ENCODE measurements at places on chromosomes 7 and 10. TPM values are rescaled to one million over a fixed set of nuclear protein-coding genes. Genes with fewer than 3 reads are reported as not detected.

GRCh38 chr7:130294314-130294713 is 1.4 kb downstream of the CPA4 start:
- DNase-seq: no peak
- H3K27me3 ChIP-seq: no peaks in the 10 kb centered on the region
- no peak overlapping the region for H3K4me3 ChIP-seq
- no peaks in the 10 kb centered on the region for H3K36me3 ChIP-seq
- H3K27ac ChIP-seq: no peak overlapping the region
- no peaks in the 10 kb centered on the region for H3K4me1 ChIP-seq

DNA sequence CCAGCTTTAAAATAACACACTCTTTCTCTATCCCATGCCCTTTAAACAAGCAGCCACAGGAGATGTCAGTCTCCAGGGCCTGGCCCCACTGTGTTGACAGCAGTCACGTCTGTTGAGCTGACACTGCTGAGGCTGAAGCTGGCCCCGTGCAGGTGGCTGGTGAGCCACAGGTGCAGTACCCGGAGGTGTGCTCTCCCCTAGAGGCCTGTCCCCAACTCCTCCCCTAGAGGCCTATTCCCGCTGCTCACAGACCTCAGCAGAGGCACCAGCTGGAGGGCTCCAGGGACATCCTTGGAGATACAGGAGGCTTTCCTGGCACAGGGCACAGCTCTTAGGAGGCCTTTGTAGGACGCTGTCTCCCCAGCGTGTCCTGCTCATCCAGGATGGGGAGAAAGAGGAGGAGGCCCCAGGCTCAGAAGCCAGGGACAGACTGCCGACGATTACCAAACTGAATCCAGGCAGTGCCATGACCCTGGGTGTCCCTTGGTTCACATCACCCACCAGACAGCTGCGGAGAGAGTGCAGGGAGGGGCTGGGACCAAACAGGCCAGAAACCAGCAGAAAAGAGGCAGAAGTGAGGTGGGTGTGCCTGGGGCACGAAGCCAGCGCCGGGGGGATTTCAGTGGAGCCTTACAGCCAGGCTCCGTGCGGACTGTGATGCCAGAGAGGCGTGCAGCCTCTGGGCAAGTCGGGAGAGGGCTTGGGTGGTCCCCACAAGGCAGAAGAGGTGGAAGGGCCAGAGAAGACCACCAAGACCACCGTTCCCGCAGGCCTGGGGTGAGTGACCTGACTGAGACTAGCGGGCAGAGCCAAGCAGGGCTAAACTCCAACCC is 18.5 kb upstream of the TTYH3 start:
- peaks cover 9% of the 10 kb centered on the region for H3K4me1 ChIP-seq
- no peaks in the 10 kb centered on the region for H3K27me3 ChIP-seq
- no peak overlapping the region for H3K27ac ChIP-seq
- DNase-seq: no peak

DNA sequence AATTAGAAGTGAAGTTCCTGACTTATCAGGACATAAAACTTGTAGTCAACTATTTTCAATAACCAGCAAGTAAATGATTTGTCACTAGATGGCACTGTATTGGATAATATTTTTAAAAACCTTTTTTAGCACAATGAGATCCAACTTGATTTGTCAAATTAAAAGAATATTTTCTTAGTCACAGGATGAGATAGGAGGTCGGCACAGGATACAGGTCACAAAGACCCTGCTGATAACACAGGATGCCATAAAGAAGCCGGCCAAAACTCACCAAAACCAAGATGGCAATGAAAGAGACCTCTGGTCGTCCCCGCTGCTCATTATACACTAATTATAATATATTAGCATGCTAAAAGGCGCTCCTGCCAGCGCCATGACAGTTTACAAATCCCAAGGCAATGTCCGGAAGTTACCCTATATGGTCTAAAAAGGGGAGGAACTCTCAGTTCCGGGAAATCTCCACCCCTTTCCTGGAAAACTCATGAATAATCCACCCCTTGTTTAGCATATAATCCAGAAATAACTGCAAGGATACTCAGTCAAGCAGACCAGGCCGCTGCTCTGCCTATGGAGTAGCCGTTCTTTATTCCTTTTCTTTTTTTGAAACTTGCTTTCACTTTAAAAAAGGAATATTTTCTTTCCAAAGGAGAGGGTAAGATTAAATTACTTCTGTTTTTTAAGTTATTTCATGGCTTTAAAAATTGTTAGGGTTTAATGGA is 255.7 kb upstream of the MKLN1 start:
- peak overlapping the region; percentile 50 for H3K4me3 ChIP-seq
- H3K27me3 ChIP-seq: no peaks in the 10 kb centered on the region
- H3K4me1 ChIP-seq: peaks cover 35% of the 10 kb centered on the region
- H3K27ac ChIP-seq: peak overlapping the region; percentile 21

- H3K4me1 ChIP-seq: peaks cover 18% of the 10 kb centered on the region
- DNase-seq: peak; percentile 32
- H3K36me3 ChIP-seq: peaks cover 7% of the 10 kb centered on the region
- H3K27ac ChIP-seq: peak overlapping the region; percentile 90
Observed at GRCh38 chr7:149714910-149715471, 58.4 kb downstream of the ZNF467 start.

DNA sequence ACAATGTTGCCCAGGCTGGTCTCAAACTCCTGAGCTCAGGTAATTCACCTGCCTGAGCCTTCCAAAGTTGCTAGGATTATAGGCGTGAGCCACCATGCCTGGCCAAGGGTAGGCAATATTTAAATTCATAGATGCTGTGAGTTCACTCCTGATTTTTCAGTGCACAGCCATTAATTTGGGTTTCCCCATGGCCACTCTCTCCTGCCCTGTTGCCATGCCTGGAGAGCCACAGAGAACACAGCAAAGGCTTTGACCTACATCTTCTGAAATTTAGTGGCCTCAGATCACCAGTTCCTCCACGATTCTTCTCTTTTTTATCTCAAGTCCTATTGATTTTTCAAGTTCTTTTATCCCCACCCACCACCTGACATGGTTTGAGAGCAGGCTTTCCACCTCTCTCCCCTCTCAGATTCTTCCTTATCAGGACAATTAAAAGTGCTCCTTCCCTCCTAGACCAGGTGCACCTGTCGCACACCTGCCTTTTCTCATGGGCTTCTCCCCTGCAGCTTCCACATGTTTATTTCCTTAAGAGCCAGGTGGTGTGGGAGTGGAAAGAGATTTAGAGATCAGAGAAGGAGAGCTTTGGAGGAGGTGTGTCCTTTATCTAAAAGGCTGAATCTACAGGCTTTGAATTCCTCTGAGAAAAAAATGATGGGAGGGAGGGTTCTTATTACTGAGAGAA is 123.8 kb downstream of the ADRA2A start:
- DNase-seq: no peak
- H3K4me1 ChIP-seq: no peaks in the 10 kb centered on the region
- H3K27me3 ChIP-seq: peaks cover 18% of the 10 kb centered on the region
- H3K36me3 ChIP-seq: no peaks in the 10 kb centered on the region

- H3K4me3 ChIP-seq: no peak overlapping the region
- H3K36me3 ChIP-seq: no peaks in the 10 kb centered on the region
- no peaks in the 10 kb centered on the region for H3K4me1 ChIP-seq
- H3K27ac ChIP-seq: no peak overlapping the region
Observed at GRCh38 chr7:114784746-114785145, 137.1 kb upstream of the MDFIC start.

GRCh38 chr10:7161484-7162250 is 249.2 kb downstream of the SFMBT2 start:
- no peak overlapping the region for H3K4me3 ChIP-seq
- peaks cover 29% of the 10 kb centered on the region for H3K36me3 ChIP-seq
- no peaks in the 10 kb centered on the region for H3K27me3 ChIP-seq
- H3K4me1 ChIP-seq: peaks cover 35% of the 10 kb centered on the region
- DNase-seq: no peak

DNA sequence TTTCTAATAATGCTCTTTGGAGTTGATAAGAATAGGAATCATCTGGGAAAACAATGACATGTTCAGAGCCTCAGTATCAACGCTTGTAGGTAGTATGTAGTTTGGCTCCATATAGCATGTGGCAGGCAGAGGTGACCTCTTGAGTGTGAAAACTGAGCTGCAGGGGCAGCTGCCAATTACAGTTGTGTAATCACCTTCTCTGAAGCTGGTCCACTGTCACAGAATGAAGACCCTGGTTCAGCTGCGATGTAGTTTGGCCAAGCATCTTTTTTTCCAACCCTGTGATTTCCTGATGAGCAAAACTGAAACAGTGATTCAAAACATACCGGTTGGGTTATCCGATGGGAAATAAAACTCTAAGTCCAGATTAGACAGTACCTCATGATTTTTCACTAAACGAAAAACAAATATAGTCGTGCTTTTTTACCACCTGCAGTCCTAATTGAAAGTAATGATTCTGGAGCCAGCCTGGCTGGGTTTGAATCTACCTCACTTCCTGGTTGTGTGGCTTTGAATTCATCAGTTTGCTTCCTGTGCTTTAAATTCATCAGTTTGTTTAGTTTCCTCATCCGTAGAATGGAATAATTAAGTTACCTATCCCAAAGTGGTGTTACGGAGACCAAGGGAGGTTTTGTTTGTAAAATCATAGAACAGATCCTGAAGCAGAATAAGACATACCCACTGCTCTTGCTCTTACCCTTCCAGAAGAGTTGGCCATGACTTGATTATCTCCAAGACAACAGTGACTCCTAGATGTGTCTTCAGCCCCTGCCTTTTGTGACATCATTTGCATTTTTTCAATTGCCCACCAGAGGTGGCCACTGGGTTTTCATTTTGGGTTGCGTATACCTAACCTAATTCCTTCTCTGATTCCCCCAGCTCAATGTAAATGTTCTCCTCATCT is 87.4 kb downstream of the CELF2 start:
- no peaks in the 10 kb centered on the region for H3K36me3 ChIP-seq
- H3K27me3 ChIP-seq: no peaks in the 10 kb centered on the region
- peak overlapping the region; percentile 23 for H3K27ac ChIP-seq
- no peak for DNase-seq
- peaks cover 10% of the 10 kb centered on the region for H3K4me1 ChIP-seq
- H3K4me3 ChIP-seq: no peak overlapping the region

DNA sequence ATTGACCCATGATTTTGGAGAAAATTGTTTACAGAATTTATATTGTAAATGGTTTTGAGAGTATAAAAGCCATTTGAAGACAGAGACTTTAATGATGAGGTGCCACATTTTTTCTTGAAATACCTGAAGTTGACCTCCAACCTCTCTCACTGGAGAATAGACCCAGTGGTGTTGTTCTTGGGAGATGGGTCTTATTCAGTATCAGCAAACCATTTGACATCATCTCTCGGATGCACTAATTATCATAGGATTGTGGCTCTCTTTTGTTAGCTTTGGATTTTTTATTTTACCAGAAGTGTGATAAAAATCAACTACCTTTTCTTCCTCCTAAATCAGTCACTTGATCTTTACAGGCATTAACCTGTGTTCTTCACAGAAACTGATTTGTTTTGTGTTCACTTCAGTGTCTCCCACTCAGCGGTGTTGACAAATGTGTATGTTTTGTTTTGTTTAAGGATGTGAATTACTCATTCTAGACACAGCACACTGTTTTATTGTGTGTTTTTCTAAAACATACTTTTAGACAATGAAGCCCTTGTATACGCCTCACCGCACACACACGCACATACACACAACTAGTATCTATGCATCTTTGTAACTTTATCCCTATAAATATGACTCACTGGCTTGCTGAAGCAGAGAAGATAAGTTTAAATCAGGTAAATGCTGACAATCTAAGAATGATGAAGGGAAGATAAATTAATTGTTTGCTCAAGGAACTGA is 455.6 kb downstream of the INHBA start:
- H3K4me1 ChIP-seq: no peaks in the 10 kb centered on the region
- DNase-seq: no peak
- no peaks in the 10 kb centered on the region for H3K36me3 ChIP-seq
- no peaks in the 10 kb centered on the region for H3K27me3 ChIP-seq
- H3K27ac ChIP-seq: no peak overlapping the region

DNA sequence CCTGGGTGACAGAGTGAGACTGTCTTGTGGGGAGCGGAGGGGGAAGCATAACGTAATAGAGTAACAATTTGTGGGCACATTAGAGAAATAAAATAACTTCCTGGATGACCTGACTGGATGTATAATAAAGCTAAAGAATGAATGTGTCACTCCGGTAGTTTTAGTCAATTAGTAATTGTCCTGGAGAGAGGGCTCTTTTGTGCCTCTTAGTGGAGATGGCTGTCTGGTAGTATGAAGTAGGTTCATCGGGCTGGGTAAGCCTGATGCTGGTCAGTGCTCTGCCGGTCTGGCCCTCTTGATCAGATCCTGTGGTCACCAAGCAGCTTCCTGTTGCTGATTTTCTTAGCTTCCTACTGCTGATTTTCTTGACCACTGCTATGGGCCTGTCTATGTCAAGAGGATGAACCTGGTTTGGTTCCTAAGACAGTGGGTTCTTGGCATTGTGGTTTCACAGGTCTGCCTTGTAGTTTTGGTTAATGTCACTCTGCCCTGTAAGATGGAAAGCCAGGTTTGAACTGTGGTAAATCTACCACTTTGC is 34.1 kb downstream of the ZRANB1 start:
- H3K4me3 ChIP-seq: no peak overlapping the region
- peaks cover 41% of the 10 kb centered on the region for H3K4me1 ChIP-seq
- H3K27ac ChIP-seq: peak overlapping the region; percentile 39
- H3K27me3 ChIP-seq: no peaks in the 10 kb centered on the region

DNA sequence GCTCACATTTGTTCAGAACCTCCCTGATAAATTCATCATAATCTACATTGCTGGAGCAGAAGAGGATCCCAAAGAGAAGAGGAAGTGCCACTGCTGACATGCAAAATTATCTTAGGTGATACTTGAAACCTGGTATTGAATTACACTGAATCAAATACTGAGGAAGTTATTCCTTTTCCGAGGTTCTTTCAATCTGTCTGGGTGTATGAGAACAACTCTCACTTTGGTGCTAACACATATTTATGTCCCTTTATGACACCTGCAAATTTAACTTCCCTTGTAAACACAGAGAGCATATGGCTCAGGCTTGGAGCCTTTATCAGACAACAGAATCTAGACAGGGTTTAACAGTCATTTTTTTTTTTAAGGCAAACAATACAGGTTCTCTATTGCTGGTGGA is 131.4 kb downstream of the SRPK2 start:
- H3K4me1 ChIP-seq: peaks cover 71% of the 10 kb centered on the region
- H3K27ac ChIP-seq: peak overlapping the region; percentile 33
- no peaks in the 10 kb centered on the region for H3K36me3 ChIP-seq
- H3K27me3 ChIP-seq: no peaks in the 10 kb centered on the region

DNA sequence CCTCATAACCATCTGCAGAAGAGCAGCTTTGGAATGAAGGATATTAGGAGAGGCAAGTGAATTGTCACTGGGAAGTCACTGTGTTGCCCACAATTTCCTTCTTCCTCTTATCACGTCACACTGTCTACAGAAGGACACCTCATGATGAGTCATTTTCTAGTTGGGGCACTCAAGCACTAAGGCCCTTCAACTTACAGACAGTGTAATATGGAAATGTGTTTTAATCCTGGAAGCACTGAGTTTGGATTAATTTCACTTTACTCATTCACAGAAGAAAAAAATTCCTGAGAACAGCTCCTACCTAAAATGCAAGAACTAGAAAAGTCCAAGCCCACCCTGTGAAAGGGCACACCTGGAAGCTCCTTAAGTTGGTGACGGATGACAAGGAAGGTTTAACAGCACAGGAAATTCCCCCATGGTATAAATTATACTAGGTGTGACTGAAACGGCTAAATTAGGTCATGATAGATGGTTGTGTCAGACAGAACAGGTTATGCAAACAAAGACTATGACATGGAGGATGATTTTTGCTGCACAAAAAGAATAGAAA is 56.6 kb downstream of the PARD3 start:
- no peaks in the 10 kb centered on the region for H3K36me3 ChIP-seq
- no peak overlapping the region for H3K27ac ChIP-seq
- DNase-seq: no peak
- H3K27me3 ChIP-seq: peaks cover 7% of the 10 kb centered on the region
- H3K4me1 ChIP-seq: no peaks in the 10 kb centered on the region

TRIL gene
- total RNA-seq: not detected

TFR2 gene
- total RNA-seq: 2.6 TPM

HABP2 gene
- total RNA-seq: not detected

ASB10 gene
- not detected for total RNA-seq
